Spinal cord (tissue), 10 donors: ENCODE measurements at places on chromosomes 3 and 15. TPM values are rescaled to one million over a fixed set of nuclear protein-coding genes. Genes with fewer than 3 reads are reported as not detected.

- no peak for DNase-seq
These were observed 80.0 kb downstream of the USP13 start for GRCh38 chr3:179732661-179733348.

- no peak for DNase-seq
These were observed 35.0 kb upstream of the COLQ start for GRCh38 chr3:15556512-15556911.

GRCh38 chr3:50365080-50365841 lies 5.9 kb upstream of the TMEM115 start:
- no peak for DNase-seq

ADAMTS7 gene
- 7.6 TPM for total RNA-seq
